ENCODE measurements at places on chromosomes 5 and 9.

GRCh38 chr5:96293966-96294883, 138.8 kb downstream of the PCSK1 start:
- DNase-seq: no peak

- DNase-seq: peak; percentile 95
Observed at GRCh38 chr9:127734747-127735529, at the start of gene TOR2A. TSS of gene TOR2A (minus strand) at chr9:127735294. CDS start at chr9:127735270, 24 bp downstream.

DNA sequence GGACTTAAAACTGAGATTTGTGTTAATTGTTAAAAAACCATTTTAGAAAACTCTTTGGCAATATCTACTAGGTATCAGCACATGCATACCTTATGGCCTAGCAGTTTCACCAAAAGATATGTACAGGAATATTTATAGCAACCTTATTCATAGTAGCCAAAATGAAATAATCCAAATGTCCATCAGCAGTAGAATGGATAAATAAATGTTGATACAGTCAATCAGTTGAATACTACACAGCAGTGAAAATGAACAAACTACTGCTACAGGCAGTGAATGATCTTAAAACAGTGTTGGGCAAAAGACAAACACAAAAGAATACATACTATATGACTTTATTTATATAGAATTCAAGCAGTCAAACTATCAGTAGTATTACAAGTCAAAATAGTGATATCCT, 16.4 kb downstream of the RFESD start:
- DNase-seq: no peak

DNA sequence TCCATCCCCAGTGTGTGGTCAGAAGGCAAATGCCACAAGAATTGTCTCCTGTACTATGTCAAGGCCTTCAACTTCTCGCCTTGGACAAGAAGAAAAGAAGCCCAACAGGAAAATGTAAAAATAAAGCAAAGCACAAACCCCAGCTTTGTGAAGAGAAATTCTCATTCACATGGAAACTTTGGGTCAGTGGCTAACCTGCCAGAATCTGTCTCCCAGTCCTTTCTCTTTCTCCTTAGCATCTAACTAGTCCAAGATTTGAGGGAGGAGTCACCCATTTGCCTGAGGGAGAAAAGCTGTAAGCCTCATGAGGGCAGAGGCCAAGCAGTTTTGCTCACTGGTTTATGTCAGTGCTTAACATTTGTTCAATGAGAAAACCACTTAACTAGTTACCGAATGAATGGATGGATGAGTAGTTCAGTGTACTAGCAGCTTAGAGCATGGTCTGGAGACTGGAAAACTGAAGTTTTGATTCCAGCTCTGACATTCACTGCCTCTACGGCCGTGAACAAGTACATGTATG, 36.0 kb downstream of the ADAM19 start:
- DNase-seq: no peak

- no peak for DNase-seq
Observed at GRCh38 chr5:147044572-147045273, 166.2 kb upstream of the PPP2R2B start.

GRCh38 chr5:13944560-13945199, at the start of gene DNAH5:
TSS of gene DNAH5 (minus strand) at chr5:13944688. CDS start at chr5:13944438, 250 bp downstream.
- peak; percentile 64 for DNase-seq

GRCh38 chr5:60604771-60605170, 95.2 kb downstream of the DEPDC1B start:
- DNase-seq: no peak

DNA sequence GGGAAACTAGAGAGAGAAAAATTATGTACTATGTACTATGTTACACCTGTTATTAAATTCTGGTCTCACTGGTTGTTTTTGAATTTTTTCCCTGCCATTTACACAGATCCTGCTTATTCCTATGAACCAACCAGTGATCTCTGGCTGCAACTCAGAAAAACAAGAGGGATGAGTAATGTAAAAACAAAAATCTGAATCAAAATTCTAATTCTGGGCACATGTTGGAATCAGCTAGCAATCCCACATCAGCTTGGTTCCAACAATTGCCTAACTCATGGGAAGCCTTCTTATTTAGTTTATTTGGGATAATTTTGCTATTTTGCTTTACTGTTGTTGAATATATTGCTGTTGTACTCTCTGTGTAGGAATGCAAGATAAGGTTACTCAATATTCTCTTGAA, 78.3 kb downstream of the PLK2 start:
- DNase-seq: no peak

GRCh38 chr9:136249877-136250559, 4.4 kb upstream of the QSOX2 start:
- DNase-seq: no peak

Data from mammary epithelial cell (primary cell).